Esophagus squamous epithelium (tissue), 5 donors: ENCODE measurements at places on chromosomes 11 and 22.
A peak's percentile ranks its signal among the peaks of the same experiment; 100 is the strongest.

DNA sequence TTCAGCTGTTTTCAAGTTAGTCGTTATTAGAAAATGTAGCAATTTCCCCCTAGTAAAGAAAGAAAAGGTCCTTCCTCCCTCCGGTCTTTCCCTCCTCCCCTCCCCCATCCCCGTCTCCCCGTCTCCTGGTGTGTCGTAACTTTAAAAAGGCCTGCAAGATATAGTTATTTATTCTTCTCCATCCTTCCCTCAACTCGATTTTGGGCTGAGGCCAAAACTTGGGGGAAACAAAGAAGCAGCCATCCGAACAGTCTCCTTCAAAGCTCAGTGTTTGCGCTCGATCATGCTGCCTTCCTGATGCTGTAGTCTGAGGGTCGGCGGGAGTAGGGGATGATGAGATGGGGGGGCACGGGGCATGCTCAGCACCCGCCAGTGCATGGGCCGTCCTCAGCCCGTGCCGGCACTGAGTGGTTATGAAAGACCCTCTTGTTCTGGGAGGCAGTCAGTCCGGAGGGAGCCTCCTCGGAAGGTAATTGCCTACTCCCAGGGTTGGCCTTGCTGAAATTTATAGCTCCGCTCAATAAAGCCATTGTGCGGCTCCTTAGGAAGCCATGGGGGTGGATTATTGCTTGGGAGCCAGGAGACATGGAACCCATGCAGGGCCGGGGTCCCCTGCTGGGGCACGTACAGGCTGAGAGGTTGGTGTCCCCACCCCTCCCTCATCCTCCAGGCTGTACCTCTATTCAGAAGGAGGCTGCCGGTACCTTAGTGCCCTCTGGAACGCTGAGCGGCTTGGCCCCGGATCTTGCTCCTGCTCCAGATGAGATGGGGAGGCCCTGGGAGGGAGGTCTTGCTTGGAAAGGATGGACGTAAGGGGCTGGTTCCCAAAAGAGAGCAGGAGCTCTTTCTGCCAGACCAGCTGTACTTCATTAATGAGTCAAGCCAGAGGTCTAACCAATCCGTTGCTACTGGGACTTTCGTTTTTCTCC is 212.7 kb upstream of the CADM1 start:
- H3K4me3 ChIP-seq = no peak overlapping the region
- H3K27ac ChIP-seq = no peak overlapping the region
- no peaks in the 10 kb centered on the region for H3K4me1 ChIP-seq
- H3K27me3 ChIP-seq = no peaks in the 10 kb centered on the region
- H3K36me3 ChIP-seq = no peaks in the 10 kb centered on the region
- DNase-seq = no peak

- H3K36me3 ChIP-seq = peaks cover 36% of the 10 kb centered on the region
- no peak overlapping the region for H3K4me3 ChIP-seq
- peaks cover 5% of the 10 kb centered on the region for H3K4me1 ChIP-seq
Observed at GRCh38 chr11:2954263-2954662, 25.0 kb upstream of the PHLDA2 start.

GRCh38 chr11:95264881-95265280 is 33.9 kb upstream of the SESN3 start:
- H3K4me3 ChIP-seq = no peak overlapping the region
- H3K27ac ChIP-seq = no peak overlapping the region
- H3K36me3 ChIP-seq = no peaks in the 10 kb centered on the region
- H3K4me1 ChIP-seq = no peaks in the 10 kb centered on the region

DNA sequence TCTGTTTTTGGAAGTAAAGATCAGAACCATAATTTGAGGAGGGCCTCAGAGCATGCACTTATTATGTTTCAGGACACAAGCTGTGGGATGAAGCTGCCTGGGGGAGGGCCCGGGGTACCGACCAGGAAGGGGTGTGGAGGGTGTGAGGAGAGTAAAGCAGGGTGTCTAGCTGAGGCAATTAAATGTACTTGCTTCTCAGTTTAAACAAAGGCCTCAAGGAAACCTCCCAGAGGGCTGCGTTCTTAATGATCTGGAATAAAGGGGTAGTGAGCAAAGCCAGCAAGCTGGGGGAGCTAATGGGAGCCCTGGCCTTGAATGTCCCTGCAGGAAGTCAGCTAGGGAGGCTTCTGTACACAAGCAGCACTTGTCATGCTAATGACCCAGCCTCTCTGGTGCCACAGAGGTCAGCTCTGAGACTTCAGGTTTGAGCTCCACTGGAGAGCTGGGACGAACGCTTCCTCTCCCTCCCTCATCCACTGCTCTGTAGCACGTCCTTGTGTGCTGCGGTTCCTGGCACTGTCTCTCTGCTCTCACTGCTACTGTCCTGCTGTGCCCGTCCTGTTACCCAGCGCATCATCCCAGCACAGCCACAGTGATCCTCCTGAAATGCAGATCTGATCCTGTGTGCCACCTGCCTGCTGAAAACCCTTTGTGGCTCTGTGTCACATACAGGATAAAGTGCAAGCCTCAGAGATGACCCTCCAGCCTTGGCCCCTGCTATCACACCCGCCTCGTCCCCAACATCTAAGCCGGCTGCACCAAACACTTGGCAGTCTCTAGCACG is 159.7 kb downstream of the DBX1 start:
- no peak overlapping the region for H3K27ac ChIP-seq
- H3K27me3 ChIP-seq = no peaks in the 10 kb centered on the region
- H3K4me1 ChIP-seq = peaks cover 32% of the 10 kb centered on the region

GRCh38 chr11:62390722-62391121 is 28.1 kb upstream of the SCGB1A1 start:
- no peak overlapping the region for H3K4me3 ChIP-seq
- H3K27ac ChIP-seq = no peak overlapping the region
- H3K4me1 ChIP-seq = peaks cover 24% of the 10 kb centered on the region
- DNase-seq = no peak
- no peaks in the 10 kb centered on the region for H3K27me3 ChIP-seq

- H3K4me3 ChIP-seq = no peak overlapping the region
- no peaks in the 10 kb centered on the region for H3K36me3 ChIP-seq
- no peak for DNase-seq
- no peaks in the 10 kb centered on the region for H3K27me3 ChIP-seq
Observed at GRCh38 chr22:32617271-32617670, 142.7 kb downstream of the FBXO7 start.

GRCh38 chr22:46156031-46156430 is 5.7 kb downstream of the PPARA start:
- H3K4me1 ChIP-seq = peaks cover 5% of the 10 kb centered on the region
- H3K27me3 ChIP-seq = no peaks in the 10 kb centered on the region
- peaks cover 78% of the 10 kb centered on the region for H3K36me3 ChIP-seq
- no peak overlapping the region for H3K4me3 ChIP-seq
- DNase-seq = no peak
- no peak overlapping the region for H3K27ac ChIP-seq

- H3K4me3 ChIP-seq = no peak overlapping the region
- DNase-seq = no peak
- peaks cover 16% of the 10 kb centered on the region for H3K4me1 ChIP-seq
- no peak overlapping the region for H3K27ac ChIP-seq
Observed at GRCh38 chr11:67111261-67111660, 7.8 kb upstream of the KDM2A start.

- no peak overlapping the region for H3K4me3 ChIP-seq
- no peak overlapping the region for H3K27ac ChIP-seq
- H3K4me1 ChIP-seq = peaks cover 32% of the 10 kb centered on the region
- no peak for DNase-seq
Observed at GRCh38 chr22:42816336-42816735, 40.7 kb downstream of the ARFGAP3 start.

DNA sequence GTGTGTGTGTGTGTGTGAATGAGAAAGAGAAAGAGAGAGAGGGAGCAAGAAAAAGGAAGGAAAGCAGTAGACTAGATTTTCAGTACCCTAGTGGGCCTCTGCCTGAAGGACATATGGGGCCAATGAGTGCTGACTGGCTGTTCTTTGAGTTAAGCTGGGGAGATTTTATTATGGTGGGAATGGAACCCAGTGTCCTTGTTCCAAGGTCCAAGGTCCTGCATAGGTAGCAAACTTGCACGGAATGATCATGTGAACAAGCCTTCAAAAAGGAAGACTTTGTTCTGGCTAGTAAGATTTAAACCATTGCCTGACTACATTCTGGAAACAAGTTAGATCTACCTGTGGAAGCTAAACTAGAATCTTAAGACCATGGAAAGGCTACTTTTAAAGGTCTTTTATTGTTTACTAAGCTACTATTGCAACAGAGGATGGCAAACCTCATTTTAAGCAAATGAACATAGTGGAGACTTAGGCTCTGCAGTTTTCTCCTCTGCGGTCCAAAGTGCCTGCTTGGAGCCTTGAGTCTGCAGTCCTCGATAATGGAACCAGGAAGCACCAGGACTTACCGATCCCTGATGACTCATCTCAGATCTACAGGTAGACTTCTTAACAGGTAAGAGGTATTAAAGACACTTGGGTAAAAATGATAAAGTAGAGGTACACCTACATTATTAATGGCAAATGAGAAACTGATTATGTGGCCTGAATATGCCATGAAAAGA is 10.2 kb upstream of the GRAMD1B start:
- no peaks in the 10 kb centered on the region for H3K4me1 ChIP-seq
- H3K27ac ChIP-seq = no peak overlapping the region
- no peaks in the 10 kb centered on the region for H3K27me3 ChIP-seq
- no peaks in the 10 kb centered on the region for H3K36me3 ChIP-seq

GRCh38 chr11:107859459-107860239 is 1.1 kb upstream of the SLC35F2 start:
- H3K4me3 ChIP-seq = peak overlapping the region; percentile 90
- no peak for DNase-seq
- H3K4me1 ChIP-seq = peaks cover 8% of the 10 kb centered on the region

- H3K36me3 ChIP-seq = no peaks in the 10 kb centered on the region
- H3K4me1 ChIP-seq = peaks cover 8% of the 10 kb centered on the region
- peak overlapping the region; percentile 15 for H3K27ac ChIP-seq
Observed at GRCh38 chr11:128908391-128909246, 17.5 kb downstream of the KCNJ5 start.

GRCh38 chr11:27208846-27209245 is 154.2 kb downstream of the CCDC34 start:
- H3K27ac ChIP-seq = peak overlapping the region; percentile 50
- DNase-seq = no peak
- H3K4me3 ChIP-seq = no peak overlapping the region
- H3K4me1 ChIP-seq = peaks cover 77% of the 10 kb centered on the region
- H3K27me3 ChIP-seq = no peaks in the 10 kb centered on the region

GRCh38 chr11:86810288-86810687 is 9.9 kb downstream of the PRSS23 start:
- peaks cover 20% of the 10 kb centered on the region for H3K4me1 ChIP-seq
- no peak overlapping the region for H3K27ac ChIP-seq
- no peaks in the 10 kb centered on the region for H3K36me3 ChIP-seq
- DNase-seq = no peak
- no peaks in the 10 kb centered on the region for H3K27me3 ChIP-seq

- no peaks in the 10 kb centered on the region for H3K27me3 ChIP-seq
- H3K4me3 ChIP-seq = no peak overlapping the region
- H3K4me1 ChIP-seq = no peaks in the 10 kb centered on the region
- no peaks in the 10 kb centered on the region for H3K36me3 ChIP-seq
- no peak overlapping the region for H3K27ac ChIP-seq
Observed at GRCh38 chr11:113189909-113190667, 124.3 kb upstream of the TTC12 start.

DNA sequence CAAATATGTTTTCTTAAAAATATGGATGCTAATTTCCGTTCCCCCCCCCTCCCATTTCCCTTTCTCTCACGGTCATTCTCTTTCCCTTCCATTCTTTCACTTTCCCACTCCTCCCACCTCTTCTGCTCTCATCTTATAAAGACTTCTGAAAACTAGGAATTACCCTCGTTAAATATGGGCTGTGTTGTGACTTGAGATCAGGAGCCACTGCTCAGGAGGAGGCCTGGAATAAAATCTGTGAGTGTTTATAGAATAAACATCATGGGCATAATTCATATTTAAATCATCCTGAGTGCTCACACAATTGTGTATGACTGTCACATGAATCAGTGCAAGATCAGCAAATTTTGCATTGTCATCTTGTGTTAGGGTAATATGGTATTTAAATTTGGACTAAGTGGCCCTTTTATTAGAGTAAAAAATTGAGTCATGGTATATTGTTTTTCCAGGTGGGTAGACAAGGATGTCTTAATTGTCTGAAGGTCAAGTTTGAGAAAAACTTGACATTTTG is 208.0 kb downstream of the DDX10 start:
- H3K4me3 ChIP-seq = no peak overlapping the region
- no peak for DNase-seq
- no peak overlapping the region for H3K27ac ChIP-seq
- H3K36me3 ChIP-seq = no peaks in the 10 kb centered on the region
- H3K27me3 ChIP-seq = no peaks in the 10 kb centered on the region
